Lower lobe of right lung (tissue), 2 donors: ENCODE measurements at places on chromosomes 1 and 21. TPM values are rescaled to one million over a fixed set of nuclear protein-coding genes. Genes with fewer than 3 reads are reported as not detected.

- H3K4me1 ChIP-seq = peaks cover 10% of the 10 kb centered on the region
- H3K27ac ChIP-seq = no peak overlapping the region
- DNase-seq = peak; percentile 61
- H3K4me3 ChIP-seq = no peak overlapping the region
- H3K36me3 ChIP-seq = no peaks in the 10 kb centered on the region
Observed at GRCh38 chr1:33060579-33061083, 20.3 kb upstream of the AZIN2 start.

- no peaks in the 10 kb centered on the region for H3K4me1 ChIP-seq
- H3K36me3 ChIP-seq = peaks cover 69% of the 10 kb centered on the region
- H3K27me3 ChIP-seq = no peaks in the 10 kb centered on the region
- no peak overlapping the region for H3K27ac ChIP-seq
- no peak for DNase-seq
Observed at GRCh38 chr1:246761396-246761795, 37.2 kb downstream of the SCCPDH start.

- no peak overlapping the region for H3K4me3 ChIP-seq
- no peaks in the 10 kb centered on the region for H3K27me3 ChIP-seq
- DNase-seq = peak; percentile 59
- peaks cover 42% of the 10 kb centered on the region for H3K4me1 ChIP-seq
Observed at GRCh38 chr1:154469844-154470560, 32.0 kb upstream of the TDRD10 start.

DNA sequence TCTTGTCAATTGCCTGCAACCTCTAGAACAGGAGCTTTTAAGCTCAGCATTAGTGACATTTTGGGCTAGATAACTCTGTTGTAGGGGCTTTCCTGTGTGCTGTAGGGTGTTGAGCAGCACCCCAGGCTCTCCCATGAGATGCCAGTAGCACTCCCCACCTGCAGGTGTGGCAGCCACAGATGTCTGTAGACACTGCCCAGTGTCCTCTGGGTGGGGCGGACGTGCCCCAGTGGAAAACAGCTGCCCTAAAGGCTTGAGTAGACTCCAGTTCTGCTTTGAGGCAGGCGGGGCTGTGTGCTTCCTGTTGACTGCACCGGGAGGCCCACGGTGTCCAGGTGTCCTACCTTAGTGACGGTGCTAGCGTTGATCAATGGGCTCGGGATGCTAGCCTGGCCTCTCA is 16.9 kb upstream of the PWP2 start:
- no peak for DNase-seq
- H3K4me1 ChIP-seq = peaks cover 31% of the 10 kb centered on the region
- H3K27ac ChIP-seq = peak overlapping the region; percentile 24
- no peak overlapping the region for H3K4me3 ChIP-seq

- H3K4me3 ChIP-seq = no peak overlapping the region
- peaks cover 4% of the 10 kb centered on the region for H3K4me1 ChIP-seq
- H3K27me3 ChIP-seq = no peaks in the 10 kb centered on the region
- DNase-seq = no peak
Observed at GRCh38 chr1:78104322-78104721, 58.6 kb downstream of the GIPC2 start.

The OR2AK2 gene
- not detected for total RNA-seq

DNA sequence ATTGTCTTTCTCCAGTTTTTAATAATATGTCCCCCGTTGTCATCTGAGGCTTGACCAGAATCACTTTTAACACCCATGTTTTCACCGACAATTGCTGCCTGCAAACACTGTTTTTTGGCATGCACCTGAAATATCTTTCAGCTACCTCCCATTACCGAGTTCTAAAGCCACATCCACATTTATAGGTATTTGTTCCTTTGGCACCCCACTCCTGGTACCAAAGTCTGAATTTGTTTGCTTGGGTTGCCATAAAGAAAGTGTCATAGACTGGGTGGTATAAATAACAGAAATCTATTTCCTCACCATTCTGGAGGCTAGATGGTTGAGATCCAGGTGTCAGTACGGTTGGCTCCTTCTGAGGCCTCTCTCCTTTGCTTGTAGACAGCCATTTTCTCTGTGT is 94.2 kb downstream of the OBSCN start:
- H3K4me3 ChIP-seq = no peak overlapping the region
- no peak overlapping the region for H3K27ac ChIP-seq
- no peak for DNase-seq
- H3K27me3 ChIP-seq = no peaks in the 10 kb centered on the region

- peak; percentile 63 for DNase-seq
- H3K27me3 ChIP-seq = no peaks in the 10 kb centered on the region
- peak overlapping the region; percentile 94 for H3K27ac ChIP-seq
- peak overlapping the region; percentile 71 for H3K4me3 ChIP-seq
- H3K36me3 ChIP-seq = peaks cover 13% of the 10 kb centered on the region
- H3K4me1 ChIP-seq = peaks cover 57% of the 10 kb centered on the region
Observed at GRCh38 chr1:8424539-8425116, 106.7 kb downstream of the SLC45A1 start.

DNA sequence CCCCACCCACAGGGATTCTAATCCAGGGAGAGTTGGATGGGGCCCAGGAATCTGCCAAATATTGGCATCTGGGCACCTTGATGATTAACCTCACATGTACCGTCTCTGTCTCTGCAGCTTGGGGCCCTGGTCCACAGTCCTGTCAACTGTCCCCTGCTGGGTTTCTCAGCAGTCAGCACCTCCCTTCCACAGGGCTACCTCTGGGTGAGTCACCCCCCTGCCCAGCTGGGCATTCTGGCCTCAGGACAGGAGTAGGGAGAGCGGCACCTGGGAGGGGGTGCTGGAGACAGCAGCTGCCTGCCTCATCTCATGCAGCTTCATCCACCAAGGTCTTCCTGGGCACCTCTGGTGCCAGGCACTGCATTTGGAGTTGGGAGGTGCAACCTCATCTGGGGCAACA is 100.6 kb upstream of the ACTL8 start:
- no peaks in the 10 kb centered on the region for H3K27me3 ChIP-seq
- H3K36me3 ChIP-seq = peaks cover 76% of the 10 kb centered on the region
- H3K4me3 ChIP-seq = no peak overlapping the region
- H3K4me1 ChIP-seq = no peaks in the 10 kb centered on the region
- DNase-seq = no peak

- H3K27ac ChIP-seq = no peak overlapping the region
- DNase-seq = no peak
- no peaks in the 10 kb centered on the region for H3K27me3 ChIP-seq
- no peaks in the 10 kb centered on the region for H3K36me3 ChIP-seq
- H3K4me1 ChIP-seq = peaks cover 25% of the 10 kb centered on the region
Observed at GRCh38 chr1:94070865-94071264, 50.1 kb downstream of the ABCA4 start.

DNA sequence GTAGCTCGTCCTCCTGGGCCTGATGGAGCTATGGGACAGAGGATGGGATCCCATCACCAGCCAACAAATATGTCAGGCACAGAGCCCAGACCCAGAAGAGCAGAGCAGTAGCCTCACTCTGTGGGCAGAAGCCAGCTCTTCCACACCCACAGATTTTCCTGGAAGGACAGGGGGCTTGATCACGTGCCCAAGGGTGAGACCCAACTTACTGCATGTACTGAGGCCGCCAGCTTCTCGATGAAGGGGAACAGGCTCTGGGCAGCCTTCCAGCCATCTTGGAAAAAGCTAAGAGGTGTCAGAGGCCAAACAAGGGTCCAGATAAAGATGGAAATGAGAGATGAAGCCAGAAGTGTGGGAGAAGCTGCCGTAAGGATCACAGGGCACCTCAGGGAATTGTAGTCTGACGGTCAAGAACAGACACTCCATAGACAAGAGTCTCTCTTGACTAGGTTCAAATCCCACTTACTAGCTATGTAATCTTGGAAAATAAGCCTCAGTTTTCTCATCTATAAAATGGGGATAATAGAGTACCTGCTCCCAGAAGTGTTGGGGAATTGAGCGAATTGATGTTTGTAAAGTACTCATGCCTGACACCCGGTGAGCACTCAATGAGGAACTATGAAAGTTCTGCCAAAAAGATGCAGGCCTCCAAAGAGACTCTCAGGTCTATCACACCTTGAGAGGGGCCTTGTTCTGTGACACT is 17.0 kb upstream of the TCEA3 start:
- H3K4me3 ChIP-seq = no peak overlapping the region
- no peak overlapping the region for H3K27ac ChIP-seq
- DNase-seq = no peak
- no peaks in the 10 kb centered on the region for H3K27me3 ChIP-seq
- peaks cover 12% of the 10 kb centered on the region for H3K4me1 ChIP-seq
- peaks cover 41% of the 10 kb centered on the region for H3K36me3 ChIP-seq

DNA sequence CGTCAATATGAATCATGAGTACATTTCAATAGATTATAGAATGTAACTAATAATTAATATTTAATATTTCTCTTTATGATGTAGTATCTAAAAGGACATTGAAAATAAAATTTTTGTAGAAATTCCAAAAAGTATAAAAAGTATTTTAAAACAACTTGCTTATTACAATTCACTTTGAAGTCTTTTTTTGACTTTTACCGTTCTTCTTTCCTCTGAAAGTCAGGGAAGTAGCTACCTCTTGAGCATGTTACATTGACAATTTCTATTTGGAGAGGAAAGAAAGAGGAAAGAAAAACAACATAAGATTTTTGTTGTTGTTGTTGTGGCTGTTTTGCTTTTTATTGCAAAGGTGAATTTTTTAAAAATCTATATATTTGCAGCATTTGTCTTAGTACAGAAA is 1.3 kb downstream of the PTPRC start:
- H3K4me1 ChIP-seq = peaks cover 2% of the 10 kb centered on the region
- H3K36me3 ChIP-seq = no peaks in the 10 kb centered on the region
- DNase-seq = no peak
- H3K27ac ChIP-seq = peak overlapping the region; percentile 78
- H3K27me3 ChIP-seq = no peaks in the 10 kb centered on the region

The LCK gene
- total RNA-seq = 7.5 TPM

GRCh38 chr1:26864610-26865480 is 1.9 kb downstream of the SFN start:
- H3K36me3 ChIP-seq = no peaks in the 10 kb centered on the region
- peaks cover 27% of the 10 kb centered on the region for H3K4me1 ChIP-seq
- peak; percentile 97 for DNase-seq
- H3K4me3 ChIP-seq = peak overlapping the region; percentile 79

DNA sequence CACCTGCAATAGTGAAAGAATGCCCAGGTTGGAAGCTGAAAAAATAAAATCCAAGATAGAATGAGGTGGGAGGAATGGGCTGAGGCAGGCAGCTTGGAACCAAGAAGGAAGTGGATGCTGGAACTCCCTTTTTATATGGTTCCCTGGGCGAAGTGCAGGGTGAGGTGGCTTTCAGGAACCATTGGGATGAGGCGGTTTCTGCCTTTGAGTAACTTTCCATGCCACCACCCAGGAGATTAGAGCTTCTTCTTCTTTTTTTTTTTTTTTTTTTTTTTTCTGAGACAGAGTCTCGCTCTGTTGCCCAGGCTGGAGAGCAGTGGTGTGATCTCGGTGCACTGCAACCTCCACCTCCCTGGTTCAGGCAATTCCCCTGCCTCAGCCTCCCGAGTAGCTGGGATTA is 17.8 kb upstream of the MRPS6 start:
- H3K27me3 ChIP-seq = no peaks in the 10 kb centered on the region
- no peak overlapping the region for H3K4me3 ChIP-seq
- H3K4me1 ChIP-seq = no peaks in the 10 kb centered on the region
- H3K27ac ChIP-seq = no peak overlapping the region

DNA sequence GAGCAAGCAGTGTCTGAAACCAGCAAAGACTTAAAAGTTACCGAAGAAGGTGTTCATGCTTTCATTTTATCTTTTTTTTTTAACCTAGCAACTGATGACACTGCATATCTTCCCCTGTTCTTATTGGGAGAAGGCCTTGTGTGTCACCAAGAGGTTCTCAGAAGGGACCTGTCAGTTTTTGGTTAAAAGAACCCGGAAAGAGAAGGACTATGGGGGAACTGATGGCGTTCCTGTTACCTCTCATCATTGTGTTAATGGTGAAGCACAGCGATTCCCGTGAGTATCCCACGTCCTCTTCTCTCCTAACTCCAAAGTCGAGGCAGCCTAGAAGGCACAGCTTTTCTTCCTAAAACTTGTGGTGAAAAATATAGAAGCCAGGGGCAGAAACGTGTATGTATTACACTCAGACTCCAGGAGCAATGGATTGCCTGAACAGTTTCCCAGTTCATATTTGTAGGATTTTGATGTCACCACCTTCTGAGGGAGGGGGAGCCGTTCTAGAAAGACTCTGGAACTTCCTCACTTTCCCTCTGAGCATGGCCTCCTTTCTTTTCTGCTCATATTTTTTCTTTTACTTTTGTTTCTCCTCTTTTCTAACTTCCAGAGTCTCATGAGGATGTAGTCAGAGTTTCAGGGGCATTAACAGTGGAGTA is at the start of gene MR1:
Gene MR1 (plus strand): TSS at position 185 of the 653 bp plus-strand sequence. CDS start 25 bp downstream, at position 210.
- no peaks in the 10 kb centered on the region for H3K27me3 ChIP-seq
- H3K4me1 ChIP-seq = peaks cover 48% of the 10 kb centered on the region
- H3K36me3 ChIP-seq = peaks cover 1% of the 10 kb centered on the region
- no peak for DNase-seq
- H3K4me3 ChIP-seq = peak within 1 kb of the TSS; percentile 58

- H3K36me3 ChIP-seq = no peaks in the 10 kb centered on the region
- no peak overlapping the region for H3K4me3 ChIP-seq
- DNase-seq = no peak
- H3K27me3 ChIP-seq = peaks cover 53% of the 10 kb centered on the region
Observed at GRCh38 chr1:18707696-18708257, 77.1 kb downstream of the PAX7 start.

GRCh38 chr1:31652891-31653499 is 8.3 kb upstream of the PEF1 start:
- no peaks in the 10 kb centered on the region for H3K4me1 ChIP-seq
- no peaks in the 10 kb centered on the region for H3K27me3 ChIP-seq
- H3K4me3 ChIP-seq = no peak overlapping the region
- no peaks in the 10 kb centered on the region for H3K36me3 ChIP-seq

GRCh38 chr1:100077531-100077930 is 55.2 kb downstream of the SASS6 start:
- no peaks in the 10 kb centered on the region for H3K4me1 ChIP-seq
- DNase-seq = no peak
- no peak overlapping the region for H3K27ac ChIP-seq
- peaks cover 71% of the 10 kb centered on the region for H3K36me3 ChIP-seq
- no peaks in the 10 kb centered on the region for H3K27me3 ChIP-seq

- no peaks in the 10 kb centered on the region for H3K4me1 ChIP-seq
- no peak for DNase-seq
- H3K27ac ChIP-seq = no peak overlapping the region
- H3K27me3 ChIP-seq = no peaks in the 10 kb centered on the region
Observed at GRCh38 chr1:26838474-26839338, 12.2 kb downstream of the ZDHHC18 start.

GRCh38 chr1:38915352-38915948 is 26.2 kb downstream of the RHBDL2 start:
- H3K36me3 ChIP-seq = no peaks in the 10 kb centered on the region
- H3K27ac ChIP-seq = no peak overlapping the region
- H3K27me3 ChIP-seq = no peaks in the 10 kb centered on the region
- H3K4me1 ChIP-seq = no peaks in the 10 kb centered on the region
